ENCODE measurements at places on chromosomes 5 and 9. TPM values are rescaled to one million over a fixed set of nuclear protein-coding genes. Genes with fewer than 3 reads are reported as not detected.

FOXD1 gene
- total RNA-seq, result not detected

ACOT12 gene
- total RNA-seq, result not detected

SIT1 gene
- total RNA-seq, result 0.26 TPM

PCDHB9 gene
- 0.78 TPM for total RNA-seq

MCTP1 gene
- total RNA-seq, result 3.6 TPM

SOX30 gene
- not detected for total RNA-seq

CCL27 gene
- total RNA-seq, result not detected

LCN9 gene
- total RNA-seq, result not detected

SPATA9 gene
- total RNA-seq, result not detected

GMCL2 gene
- not detected for total RNA-seq

DNAH5 gene
- 0.99 TPM for total RNA-seq
